ENCODE measurements at places on chromosomes 11 and 22. TPM values are rescaled to one million over a fixed set of nuclear protein-coding genes. Genes with fewer than 3 reads are reported as not detected.

The OR2AG2 gene
- under 0.01 TPM for total RNA-seq

The FCHSD2 gene
- 4.5 TPM for total RNA-seq

The IGF2 gene
- 19.8 TPM for total RNA-seq

The RAB36 gene
- total RNA-seq, result 3.1 TPM

The ALDH3B2 gene
- not detected for total RNA-seq

The PDGFD gene
- total RNA-seq, result 1.2 TPM

The SLC22A25 gene
- total RNA-seq, result not detected

The CNIH2 gene
- 0.89 TPM for total RNA-seq

The OR4S2 gene
- total RNA-seq, result not detected

The LRRC56 gene
- total RNA-seq, result 0.34 TPM

The MRGPRF gene
- 43.1 TPM for total RNA-seq

The FOLR1 gene
- total RNA-seq, result not detected

The CDC42BPG gene
- 0.15 TPM for total RNA-seq

The KLHL35 gene
- total RNA-seq, result 1.2 TPM

The PRRG4 gene
- not detected for total RNA-seq

The FREY1 gene
- total RNA-seq, result 0.34 TPM

The ADAMTS8 gene
- total RNA-seq, result not detected

The SLC22A8 gene
- total RNA-seq, result not detected

The ANKK1 gene
- not detected for total RNA-seq

The OR51I1 gene
- not detected for total RNA-seq

The PLAAT3 gene
- total RNA-seq, result 5.7 TPM

The LAYN gene
- total RNA-seq, result 52.0 TPM

The TMEM191B gene
- total RNA-seq, result not detected

The PRR33 gene
- not detected for total RNA-seq

The B3GAT3 gene
- 41.5 TPM for total RNA-seq

The OR10S1 gene
- total RNA-seq, result not detected
